ENCODE measurements at places on chromosomes 3 and 15.

DNA sequence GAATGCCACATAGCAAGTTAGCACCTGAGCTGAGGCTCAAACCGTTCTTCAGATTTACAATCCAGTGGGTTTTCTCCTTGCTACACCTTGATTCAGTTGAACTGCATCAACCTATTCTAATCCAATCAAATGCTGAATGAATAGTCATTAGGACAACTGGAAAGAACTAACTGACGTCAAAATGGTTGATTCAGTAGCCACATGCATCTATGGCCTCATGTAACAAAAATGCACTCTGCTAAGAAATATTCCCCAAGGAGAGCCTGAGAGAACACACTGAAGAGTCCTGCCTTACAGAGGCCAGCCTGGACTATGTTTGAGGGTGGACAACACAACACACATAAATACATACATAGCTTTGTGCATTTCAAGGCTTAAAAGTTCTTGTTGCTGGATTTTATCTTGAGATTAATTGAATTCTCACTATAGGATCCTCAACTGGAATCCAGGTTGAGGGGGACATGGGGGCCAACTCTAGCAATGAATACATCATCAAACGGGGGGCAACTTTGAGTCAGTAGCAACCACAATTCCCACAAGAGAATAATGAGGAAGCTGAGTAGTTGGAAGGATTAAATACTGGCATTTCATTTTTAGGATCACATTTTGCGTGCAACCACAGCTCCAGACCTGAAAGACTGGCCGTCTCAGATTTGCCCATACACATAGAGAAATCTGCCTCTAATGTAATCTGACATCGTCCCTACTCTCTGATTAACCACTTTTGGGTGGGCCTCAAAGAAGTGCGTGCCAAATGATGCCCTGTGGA, 280.2 kb upstream of the ICE2 start:
- no peak for DNase-seq

DNA sequence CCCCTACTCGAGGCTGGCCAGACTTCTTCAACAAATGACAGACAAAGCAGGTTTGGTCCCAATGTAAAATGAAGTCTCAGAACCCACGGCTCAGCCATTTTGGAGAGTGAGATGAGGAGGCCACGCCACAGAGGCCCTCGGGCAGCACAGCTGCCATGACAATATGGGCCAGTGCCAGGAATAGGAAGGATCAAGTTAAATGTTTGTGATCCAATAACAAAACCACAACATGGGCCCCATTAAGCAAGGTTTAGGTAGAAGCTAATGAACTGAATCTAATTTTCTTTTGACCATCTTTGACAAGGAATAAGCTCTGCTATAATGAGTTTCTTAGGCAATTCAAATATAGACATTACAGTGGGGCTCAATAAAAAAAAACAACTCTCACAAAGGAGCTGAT, 52.6 kb downstream of the RFTN1 start:
- no peak for DNase-seq

DNA sequence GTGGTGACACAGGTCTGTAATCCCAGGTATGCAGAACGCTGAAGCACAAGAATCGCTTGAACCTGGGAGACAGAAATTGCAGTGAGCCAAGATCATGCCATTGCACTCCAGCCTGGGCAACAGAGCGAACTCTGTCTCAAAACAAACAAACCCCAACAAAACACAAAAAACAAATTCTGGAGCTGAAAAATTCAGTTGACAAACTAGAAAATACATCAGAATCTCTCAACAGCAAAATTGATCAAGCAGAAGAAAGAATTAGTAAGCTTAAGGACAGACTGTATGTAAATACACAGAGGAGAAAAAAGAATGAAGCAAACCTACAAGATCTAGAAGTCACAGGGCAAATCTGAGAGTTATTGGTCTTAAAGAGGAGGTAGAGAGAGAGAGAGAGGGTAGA, 25.3 kb downstream of the NCBP2 start:
- no peak for DNase-seq

- DNase-seq, result peak; percentile 4
These were observed 53.4 kb upstream of the EIF5A2 start for GRCh38 chr3:170961616-170962400.

- no peak for DNase-seq
These were observed 81.7 kb downstream of the CCNL1 start for GRCh38 chr3:157078131-157078810.
